ENCODE measurements at places on chromosomes 7 and 10.

DNA sequence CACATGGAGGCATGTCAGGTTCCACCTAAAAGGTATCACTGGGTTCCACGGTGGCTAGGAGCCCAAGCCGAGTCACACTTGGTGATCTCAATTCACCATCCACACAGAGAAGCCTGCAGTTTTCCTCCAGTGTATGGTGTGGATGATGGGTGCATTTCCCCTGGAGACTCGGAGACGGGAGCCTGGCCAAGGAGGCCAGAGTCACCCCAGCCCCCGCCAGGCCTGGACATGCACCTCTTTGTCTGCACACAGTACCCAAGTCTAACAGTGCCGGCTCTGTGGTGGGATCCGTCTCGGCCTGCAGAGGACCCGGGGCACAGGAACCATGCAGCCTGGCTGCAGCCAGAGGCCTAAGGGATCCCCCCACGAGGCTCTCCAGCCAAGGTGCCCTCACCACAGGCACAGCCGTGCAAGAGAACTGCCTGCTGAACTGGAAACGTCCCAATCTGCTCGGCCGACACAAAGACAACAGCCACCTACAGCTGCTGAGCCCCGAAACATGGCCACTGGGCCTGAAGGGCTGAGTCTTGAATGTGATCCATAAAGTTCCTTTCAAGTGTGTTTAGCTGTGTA lies 75.2 kb downstream of the DIP2C start:
- DNase-seq: no peak

DNA sequence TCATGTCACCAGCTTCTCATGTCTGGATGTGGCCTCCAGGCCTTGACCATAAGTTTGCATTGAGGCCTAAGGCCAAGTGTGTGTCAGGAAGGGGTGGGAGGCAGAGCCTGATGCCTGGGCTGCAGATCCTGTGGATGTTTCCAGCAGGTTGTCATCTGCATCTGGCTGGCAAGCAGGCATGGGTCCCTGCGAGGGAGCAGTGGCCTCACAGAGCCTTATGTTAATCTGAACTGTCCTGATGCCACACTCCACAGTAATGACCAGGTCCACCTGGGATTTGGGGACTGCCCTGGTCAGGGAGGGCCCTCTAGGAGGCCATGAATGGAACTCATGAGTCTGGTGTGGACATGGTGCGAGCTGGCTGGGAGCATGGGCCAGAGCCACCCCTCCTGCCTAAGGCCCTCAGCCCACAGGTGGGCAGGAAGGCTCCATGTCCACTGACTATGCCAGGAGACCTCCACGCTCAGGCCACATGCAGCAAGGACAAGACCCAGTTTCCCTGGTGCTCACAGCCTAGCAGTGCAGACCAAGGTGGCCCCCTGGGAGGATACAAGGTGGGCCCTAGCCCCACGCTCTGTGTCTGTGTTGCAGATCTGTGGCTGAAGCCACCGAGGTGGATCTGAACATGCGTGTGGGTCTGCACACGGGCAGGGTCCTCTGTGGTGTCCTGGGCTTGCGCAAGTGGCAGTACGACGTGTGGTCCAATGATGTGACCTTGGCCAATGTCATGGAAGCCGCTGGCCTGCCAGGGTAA lies 83.1 kb downstream of the ADCY1 start:
- DNase-seq: no peak

GRCh38 chr7:18614841-18615240 lies 119.3 kb downstream of the HDAC9 start:
- no peak for DNase-seq

DNA sequence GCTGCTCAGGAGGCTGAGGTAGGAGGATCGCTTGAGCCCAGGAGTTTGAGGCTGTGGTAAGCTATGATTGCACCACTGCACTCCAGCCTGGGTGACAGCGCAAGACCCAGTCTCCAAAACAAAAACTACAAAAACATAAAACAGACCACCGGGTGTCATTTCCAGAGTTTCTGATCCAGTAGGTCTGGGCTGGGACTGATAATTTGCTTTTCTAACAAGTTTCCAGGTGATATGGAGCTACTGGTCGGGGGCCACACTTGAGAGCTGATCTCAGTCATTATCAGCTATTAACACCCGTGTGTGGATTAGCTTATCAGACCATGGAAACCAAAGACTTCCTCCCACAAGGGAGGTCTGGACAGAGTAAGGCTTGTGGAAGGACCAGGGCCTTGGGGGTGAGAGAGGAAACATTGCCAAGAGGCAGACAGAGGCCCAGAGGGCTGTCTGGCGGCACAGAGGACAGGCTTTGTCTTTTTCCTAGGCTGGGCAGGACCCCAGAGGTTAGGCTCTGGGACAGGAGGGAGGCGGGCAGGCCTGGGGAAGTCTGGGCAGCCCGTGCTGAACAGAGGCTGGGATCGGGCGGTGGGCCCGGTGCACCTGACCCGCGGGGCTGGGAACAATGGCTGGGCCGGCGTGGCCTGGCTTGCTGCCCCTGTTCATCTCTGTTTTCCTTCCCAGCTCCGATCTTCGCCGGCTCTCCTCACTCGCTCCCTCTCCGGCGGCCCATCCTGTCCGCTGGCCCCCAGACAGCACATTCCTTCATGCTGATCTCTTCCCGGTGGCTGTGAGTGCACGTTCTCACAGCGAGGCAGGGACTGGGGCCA lies 25.2 kb downstream of the TMEM270 start:
- peak; percentile 71 for DNase-seq

DNA sequence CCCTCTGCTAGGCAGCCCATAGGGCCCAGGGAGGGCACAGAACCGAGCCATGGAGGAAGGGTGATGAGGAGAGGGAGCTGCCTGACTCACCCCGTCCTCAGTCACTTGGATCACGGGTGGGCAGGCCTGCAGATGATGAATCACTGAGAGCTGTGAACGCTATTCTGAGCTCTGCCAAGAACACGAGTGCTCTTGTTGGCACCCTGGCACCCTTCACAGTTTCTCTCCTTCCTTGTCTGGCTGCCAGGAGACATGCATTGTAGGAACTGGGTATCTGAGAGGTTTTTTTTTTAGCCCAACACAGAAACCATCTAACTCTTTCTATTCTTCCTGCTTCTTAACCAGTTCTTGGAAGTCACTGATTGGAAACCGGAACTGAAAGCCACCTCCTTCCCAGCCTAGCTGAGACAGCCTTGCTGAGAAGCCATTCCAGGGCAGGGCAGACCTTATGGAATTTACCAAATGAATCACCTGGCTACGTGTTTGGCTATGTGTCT lies 82.1 kb downstream of the SLC37A3 start:
- DNase-seq: peak; percentile 65

DNA sequence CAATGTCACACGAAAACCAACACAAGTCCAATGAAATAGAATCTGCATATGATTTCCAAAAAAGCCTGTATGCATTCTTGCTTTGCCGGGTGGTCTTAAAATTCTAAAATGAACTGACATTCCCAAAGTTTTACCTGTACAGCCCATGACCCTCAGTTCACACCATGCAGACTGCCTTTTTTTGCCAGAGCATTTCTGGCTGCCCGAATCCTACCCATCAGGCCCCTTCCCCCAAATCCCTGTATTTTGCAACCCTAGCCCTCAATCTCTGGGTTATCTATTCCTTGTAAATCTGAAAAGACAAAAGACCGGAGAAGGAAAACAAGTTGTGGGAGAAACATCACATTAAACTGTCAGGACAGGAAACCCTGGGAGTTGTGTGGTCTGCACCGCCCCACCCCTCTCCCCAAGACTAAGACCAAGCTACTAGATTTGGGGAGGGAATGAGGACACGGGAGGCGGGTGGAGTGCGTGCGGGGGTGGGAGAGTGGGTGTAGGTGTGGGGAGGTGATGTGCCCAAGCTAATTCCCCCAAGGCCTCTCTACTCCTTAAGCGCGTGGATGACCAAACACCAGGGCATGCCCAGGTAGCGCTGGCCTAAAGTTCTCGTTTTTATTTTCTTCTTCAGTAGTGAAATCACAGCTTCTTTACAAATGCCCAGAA lies 1.4 kb downstream of the JCAD start:
- DNase-seq: no peak

DNA sequence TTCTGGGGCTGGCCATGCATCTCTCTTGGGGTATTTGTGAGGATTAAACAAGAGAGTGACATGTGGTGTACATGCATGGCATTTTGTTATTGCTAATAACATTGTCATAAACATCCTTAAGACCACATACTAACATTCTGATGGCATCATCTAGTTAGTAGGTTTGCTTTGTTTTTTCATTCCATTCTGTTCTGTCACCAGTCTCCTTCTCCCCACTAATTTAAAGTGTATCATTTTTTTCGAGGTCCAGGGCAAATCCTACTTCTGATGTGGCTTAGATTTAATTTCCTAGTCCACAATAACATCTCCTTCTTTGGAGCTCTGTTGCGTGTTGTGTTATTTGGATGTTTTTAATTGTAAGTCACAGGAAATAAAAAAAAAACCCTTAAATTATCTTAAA lies 248.1 kb downstream of the LRMDA start:
- DNase-seq: no peak

DNA sequence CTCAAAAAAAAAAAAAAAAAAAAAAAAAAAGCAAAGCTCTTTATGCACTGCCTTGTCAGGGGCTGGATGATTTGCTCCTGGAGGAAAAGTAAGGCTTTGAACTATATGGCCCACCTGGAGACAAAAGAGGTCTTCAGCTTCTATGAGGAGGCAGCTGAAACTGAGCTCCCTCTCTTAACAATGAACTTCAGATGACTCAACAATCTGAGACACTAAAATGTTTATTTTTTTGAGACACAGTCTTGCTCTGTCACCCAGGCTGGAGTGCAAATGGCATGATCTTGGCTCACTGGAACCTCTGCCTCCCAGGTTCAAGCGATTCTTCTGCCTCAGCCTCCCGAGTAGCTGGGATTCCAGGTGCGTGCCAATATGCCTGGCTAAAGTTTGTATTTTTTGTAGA lies 36.7 kb downstream of the RAB19 start:
- DNase-seq: no peak

DNA sequence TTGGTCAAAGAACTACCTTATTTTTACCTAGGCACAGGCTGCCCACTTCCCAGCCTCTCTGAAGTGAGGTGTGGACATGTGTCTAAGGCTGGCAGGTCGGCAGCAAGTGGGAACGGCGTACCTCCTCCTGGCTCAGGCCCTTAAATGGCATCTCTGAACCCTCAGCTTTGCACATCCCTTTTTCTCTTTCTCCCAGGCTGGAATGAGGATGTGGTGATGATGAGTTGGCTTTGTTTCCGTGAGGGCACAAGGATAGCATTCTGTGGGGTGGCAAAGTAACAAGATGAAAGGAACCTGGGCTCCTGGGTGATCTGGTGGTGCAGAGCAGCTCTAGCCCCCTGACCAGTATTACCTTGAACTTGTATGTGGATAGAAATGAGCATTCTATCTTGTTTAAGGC lies 196.8 kb downstream of the REEP3 start:
- DNase-seq: peak; percentile 40

GRCh38 chr7:149635561-149636329 lies 137.6 kb downstream of the ZNF467 start:
- peak; percentile 22 for DNase-seq

DNA sequence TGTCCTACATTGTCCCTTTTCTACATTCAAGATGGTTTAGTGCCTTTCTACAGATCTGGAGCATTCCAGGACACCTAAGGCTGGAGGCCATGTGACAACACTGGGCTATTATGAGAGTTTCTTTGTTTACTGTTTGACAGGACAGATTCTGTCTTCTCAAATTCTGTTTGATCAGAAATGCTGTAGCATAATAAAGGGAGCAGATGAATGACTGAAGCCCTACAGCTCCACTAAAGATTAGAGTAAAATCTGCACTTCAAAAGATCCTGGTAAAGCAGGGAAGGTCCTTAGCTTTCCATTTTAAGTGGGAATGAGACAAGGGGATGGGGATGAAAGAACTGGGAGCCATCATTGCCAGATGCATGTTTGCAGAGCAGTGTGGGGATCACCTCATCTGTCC lies 38.4 kb downstream of the TMEM229A start:
- DNase-seq: no peak

DNA sequence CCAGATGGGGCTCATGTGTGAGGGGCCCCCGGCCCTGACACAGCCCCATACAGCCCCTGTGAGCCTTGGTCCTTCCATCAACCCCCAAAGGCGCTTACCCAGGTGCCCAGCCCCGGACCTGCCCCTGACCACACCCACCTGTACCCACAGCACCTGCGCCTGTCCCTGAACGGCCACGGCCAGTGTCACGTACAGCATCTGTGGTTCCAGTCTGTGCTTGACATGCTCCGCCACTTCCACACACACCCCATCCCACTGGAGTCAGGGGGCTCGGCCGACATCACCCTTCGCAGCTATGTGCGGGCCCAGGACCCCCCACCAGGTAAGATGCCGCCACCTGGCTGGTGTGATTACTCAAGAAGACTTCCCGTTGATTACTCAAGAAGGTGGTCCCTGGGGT lies 33.5 kb downstream of the SH2B2 start:
- DNase-seq: no peak

DNA sequence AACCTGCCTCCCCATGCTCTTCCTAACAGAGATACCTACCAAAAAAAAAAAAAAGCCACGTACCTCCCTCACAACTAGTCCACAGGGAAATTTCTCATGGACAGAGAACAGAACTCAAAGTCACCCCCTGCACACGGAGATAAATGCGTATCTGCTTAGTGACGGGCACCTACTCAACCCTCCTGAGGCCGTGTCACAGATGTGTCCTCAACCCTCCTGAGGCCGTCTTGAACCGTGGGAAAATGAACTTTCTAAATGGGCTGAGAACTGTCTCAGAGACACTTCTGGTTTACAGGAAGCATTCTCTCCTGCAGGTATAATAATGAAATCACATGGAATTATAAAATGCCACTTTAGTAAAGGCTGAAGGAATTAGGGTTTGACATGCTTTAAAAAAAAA lies 155.9 kb downstream of the DIP2C start:
- DNase-seq: no peak

DNA sequence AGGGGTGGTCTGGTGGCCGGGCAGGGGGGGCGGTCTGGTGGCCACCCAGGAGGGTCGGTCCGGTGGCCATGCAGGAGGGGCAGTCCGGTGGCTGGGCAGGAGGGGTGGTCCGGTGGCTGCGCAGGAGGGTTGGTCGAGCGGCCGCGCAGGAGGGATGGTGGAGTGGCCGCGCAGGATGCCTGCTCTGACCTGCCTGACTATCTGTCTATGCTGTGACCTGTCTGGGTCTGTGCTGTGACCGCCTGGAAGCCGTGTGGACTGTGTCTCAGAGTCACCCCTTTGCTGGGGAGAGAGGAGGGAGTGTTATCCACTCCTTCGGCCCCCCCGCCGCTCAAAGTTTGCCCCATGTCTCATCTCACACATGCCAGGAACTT lies 113.2 kb downstream of the ACTR3B start:
- no peak for DNase-seq
